SIG-M5 (cell line): ENCODE measurements at places on chromosomes 1 and 21.

DNA sequence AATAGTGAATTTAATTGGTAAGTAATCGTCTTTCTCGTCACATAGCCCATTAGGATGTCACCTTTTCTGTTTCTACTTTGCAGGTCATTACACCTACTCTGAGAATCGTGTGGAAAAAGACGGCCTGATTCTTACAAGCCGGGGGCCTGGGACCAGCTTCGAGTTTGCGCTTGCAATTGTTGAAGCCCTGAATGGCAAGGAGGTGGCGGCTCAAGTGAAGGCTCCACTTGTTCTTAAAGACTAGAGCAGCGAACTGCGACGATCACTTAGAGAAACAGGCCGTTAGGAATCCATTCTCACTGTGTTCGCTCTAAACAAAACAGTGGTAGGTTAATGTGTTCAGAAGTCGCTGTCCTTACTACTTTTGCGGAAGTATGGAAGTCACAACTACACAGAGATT lies 23.3 kb downstream of the PARK7 start:
- DNase-seq: no peak

- no peak for DNase-seq
Measured at GRCh38 chr1:95371666-95372282, 137.8 kb downstream of the RWDD3 start.

DNA sequence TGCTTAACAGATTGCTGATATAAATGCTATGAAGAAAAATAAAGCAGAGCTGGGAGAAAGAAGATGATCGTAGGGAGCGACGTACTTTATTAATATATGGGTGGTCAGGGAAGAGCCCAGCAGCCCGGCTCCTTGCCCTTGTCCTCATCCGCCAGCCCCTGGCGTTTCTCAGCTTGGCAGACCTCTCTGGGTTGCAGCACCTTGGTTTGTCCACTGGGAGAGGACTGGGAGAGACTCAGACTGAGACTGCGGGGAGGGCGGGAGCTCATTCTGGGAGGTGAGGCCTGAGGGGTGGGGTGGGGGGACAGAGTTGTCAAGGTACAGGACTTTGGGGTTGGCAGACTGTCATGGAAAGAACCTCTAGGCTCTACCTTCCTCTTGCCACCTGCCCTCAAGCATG lies 3.3 kb upstream of the S100A3 start:
- DNase-seq: no peak

GRCh38 chr1:145927063-145927886 lies at the start of gene RBM8A:
RBM8A (minus strand) TSS chr1:145927484; CDS start chr1:145927426, 58 bp downstream.
- peak; percentile 98 for DNase-seq

GRCh38 chr1:110216844-110217444 lies 6.8 kb downstream of the KCNC4 start:
- DNase-seq: no peak

- DNase-seq: no peak
Measured at GRCh38 chr1:231940116-231940515, 313.5 kb downstream of the DISC1 start.

- DNase-seq: no peak
Measured at GRCh38 chr1:69697340-69697739, 129.6 kb downstream of the LRRC7 start.

- no peak for DNase-seq
Measured at GRCh38 chr1:2294033-2294724, 66.1 kb downstream of the SKI start.

DNA sequence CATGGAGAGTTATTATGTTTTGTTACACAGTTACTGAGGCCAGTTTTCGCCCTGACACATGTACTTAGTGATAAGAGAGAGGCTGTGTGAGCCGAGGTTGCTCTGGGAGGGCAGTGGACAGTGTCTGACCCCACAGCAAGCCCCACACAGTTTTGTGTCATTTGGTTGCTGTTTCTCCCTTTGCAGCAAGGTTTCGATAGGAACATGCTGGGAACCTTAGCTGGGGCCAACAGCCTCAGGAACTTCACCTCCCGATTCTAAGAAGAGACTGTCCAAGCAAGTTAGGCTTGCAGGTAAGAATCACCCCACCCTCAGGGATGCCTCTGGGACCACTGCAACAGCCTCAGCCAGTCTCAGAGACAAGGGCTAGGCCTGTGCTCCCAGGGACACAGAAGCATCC lies 45.3 kb downstream of the PKP1 start:
- no peak for DNase-seq

DNA sequence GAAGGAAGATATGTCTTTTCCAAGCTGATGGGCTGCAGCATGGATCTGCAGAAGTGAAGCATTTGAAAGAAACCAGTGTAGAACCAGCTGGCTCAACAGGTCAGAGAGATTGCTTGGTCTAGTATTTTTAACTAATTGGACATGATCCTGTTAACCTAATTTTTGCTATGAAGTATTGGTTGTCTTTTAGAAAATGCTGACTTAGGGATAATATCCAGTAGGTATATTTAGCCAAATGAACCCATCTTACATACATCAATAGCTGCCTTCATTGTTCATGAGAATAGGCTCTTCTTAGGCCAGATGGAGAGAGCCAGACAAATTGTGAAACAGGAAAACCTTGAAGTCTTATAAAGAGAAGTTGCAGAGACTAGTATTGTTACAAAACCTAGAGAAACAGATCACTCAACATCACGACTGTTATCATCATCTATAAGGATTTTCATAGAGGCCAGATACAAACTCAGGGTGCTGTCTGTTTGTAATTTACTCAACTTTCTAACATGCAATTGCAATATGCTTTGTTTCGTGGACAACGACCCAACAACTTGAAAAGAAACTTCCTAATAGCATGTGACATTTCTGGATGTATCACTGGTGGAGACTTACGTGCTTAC lies 148.2 kb downstream of the DISC1 start:
- peak; percentile 79 for DNase-seq

DNA sequence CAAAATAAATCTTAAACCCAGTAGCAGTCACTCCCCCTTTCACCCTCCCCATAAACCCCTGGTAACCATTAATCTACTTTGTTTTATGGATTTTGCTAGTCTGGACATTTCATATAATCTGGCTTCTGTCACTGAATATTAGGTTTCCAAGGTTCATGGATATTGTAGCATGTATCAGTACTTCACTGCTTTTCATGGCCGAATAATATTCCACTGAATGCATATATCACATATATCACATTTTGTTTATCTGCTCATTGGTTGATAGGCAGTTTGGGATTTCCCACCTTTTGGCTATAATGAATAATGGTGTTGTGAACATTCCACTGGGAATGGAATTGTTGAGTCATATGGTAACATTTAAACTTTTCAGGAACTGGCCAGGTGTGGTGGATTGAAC lies 4.6 kb upstream of the WDR4 start:
- DNase-seq: no peak

GRCh38 chr1:232793944-232794343 lies 11.3 kb upstream of the MAP10 start:
- DNase-seq: no peak

DNA sequence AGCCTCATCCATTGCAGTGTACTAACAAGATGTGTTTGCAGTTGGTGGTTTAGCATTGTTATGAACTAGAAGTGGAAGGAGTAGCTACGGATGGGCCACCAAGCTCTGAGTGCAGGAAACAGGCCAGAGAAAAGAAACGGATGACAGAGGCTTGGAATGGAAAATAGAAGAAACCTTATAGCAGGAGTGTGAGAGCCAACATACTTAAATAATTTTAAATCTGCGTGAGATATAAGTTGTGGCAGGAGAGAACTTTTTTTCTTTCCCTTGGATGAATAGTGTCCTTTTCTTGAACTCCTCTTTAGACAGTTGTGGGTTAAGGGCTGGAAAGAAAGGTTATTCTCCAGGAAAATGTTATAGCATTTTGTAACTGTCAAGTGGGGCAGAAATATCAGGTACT lies 54.2 kb downstream of the RGL1 start:
- no peak for DNase-seq
